ENCODE measurements at places on chromosomes 2 and 18.
A peak's percentile ranks its signal among the peaks of the same experiment; 100 is the strongest.

DNA sequence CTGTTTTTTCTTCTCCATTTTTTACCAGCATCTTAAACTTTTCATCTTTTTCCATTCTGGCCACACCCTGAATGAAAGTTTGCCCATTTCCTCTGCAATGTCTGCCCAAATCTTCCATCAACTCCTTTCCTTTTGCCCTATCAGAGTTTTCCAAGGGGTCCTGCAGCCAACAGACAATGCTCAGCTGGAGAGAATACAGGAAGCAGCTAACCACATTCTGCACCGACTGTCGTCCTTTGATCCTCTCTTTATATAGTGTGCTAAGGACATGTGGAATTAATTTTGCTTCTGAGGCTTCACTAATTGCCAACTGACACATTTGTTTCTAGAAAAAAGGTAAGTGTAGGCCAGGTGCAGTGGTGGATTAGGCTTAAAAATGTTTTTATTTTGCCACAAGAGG is 50.5 kb upstream of the DLX2 start:
- DNase-seq, result no peak

DNA sequence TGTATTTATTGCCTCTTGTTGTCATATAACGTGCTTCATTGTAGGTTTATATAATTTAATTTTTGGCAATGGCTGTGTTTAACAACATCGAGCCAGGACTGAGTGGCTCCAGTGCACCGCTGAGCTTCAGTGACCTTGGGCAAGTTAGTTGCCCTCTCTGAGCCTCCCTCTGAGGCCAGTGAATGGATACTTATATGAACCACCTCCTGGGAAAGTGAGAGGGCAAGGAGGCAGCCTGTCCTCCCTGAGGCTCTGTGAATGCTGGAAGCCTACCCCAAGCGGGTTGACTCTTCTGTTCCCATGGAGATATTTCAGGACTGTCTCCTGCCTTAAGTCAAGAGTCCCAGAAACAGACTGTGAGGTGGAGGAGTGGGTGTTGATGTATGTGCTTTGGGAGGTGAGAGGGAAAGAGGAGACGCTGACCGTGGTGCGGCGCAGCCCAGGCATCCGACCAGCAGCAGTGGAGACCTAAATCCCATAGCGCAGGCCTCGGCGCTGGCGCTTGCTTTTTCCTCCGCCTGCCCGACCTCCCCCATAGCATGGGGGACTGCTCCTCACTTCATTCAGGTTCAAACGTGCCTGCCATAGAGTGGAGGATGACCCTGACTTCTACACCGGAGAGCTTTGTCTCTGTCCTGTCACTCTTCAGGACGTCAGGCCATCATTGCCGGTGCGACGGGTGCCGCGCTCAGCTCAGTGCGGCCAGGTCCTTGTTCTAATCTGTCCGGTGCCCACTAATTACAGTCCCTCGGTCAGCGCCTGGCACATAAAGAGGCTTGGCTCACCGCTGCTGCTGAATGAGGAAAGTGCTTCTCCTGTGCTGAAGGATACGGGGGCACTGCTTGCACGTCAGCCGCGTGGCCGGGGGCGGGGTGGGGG is 167.3 kb upstream of the HS6ST1 start:
- no peak for DNase-seq

DNA sequence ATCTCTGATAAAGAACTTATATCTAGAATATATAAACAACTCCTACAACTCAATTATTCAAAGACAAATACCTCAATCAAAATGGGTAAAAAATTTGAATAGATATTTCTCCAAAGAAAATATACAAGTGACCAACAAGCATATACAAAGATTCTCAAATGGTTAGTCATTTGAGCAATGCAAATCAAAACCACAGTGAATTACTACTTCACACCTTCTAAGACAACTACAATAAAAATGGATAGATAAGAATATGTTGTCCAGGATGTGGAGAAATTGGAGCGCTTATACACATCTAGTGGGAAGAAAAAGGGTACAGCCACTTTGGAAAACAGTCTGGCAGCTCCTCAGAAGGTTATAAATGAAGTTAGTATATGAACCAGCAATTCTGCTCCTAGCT is 332.9 kb downstream of the TGIF1 start:
- DNase-seq, result no peak

DNA sequence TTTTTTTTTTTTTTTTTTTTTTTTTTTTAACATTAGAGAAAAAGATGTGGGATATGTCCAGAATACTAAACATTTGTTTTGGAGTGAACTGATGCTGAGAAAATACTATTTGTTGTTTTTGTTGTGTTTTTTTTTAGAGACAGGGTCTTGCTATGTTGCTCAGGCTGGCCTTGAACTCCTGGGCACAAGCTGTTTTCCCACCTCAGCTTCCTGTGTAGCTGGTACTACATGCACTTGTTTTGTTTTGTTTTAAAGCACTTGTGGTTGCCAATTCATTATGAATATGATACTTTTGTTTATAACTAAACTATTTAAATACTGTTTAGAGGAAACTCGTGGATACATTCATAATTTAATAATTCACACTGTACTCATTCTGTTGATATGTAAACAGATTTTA is 33.4 kb upstream of the DYSF start:
- no peak for DNase-seq

DNA sequence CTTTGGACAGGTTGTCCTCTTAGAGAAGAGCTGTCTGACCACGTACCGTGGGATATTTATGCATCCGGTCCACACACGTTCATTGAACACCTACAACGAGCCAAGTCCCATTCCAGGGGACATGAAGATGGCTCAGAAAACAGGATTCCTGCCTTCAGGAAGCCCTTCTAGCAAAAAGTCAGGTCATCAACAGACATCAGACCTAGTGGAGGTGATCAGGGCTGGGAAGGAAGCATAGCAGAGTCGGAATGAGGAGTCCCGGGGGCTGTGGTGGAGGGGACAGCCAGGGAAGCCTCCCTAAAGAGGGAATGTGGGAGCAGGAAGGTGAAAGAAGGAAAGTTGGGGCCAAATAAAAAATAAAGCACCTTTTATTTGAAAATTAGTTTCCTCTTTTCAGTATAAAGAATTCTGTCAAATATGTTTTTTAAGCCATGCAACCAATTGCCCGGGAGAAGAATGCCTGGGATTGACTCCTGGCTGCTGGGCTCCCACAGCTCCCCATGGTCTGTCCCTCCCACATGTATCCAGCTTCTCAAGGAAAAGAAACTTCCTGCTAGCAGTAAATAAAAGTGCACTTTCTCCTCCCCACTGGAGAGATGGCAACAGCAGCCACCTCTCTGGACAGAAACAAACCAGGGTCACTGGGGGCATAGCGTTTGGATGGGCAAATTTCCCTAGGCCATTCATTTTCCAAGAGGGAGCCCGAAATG is 144.8 kb downstream of the SMAD7 start:
- no peak for DNase-seq

- peak; percentile 16 for DNase-seq
Observed at GRCh38 chr2:177239932-177240630, 24.4 kb downstream of the NFE2L2 start.

GRCh38 chr2:195343540-195343939 is 313.5 kb upstream of the SLC39A10 start:
- no peak for DNase-seq

GRCh38 chr2:84969511-84970209 is 1.3 kb upstream of the KCMF1 start:
- DNase-seq, result no peak

DNA sequence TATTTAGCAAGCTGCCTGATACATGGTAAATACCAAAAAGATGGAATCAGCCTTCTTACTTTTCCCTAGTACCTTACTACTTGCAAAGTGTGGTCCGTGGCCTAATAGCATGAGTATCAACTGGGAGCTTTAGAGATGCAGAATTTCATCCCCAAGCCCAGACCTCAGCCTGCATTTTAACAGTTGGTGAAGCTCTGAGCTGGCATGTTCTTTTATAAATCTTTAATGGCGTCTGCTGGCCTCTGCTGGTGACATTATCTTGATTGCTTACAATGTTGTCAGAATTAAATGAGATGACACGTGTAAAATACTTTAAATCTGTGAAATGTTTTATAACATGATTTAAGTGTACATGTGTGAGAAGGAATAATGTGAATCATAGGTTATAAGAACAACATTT is 115.1 kb upstream of the NOSTRIN start:
- no peak for DNase-seq

GRCh38 chr2:139963863-139964355 is 1183.7 kb upstream of the NXPH2 start:
- no peak for DNase-seq

- no peak for DNase-seq
Observed at GRCh38 chr2:99850084-99850710, 292.2 kb downstream of the AFF3 start.

DNA sequence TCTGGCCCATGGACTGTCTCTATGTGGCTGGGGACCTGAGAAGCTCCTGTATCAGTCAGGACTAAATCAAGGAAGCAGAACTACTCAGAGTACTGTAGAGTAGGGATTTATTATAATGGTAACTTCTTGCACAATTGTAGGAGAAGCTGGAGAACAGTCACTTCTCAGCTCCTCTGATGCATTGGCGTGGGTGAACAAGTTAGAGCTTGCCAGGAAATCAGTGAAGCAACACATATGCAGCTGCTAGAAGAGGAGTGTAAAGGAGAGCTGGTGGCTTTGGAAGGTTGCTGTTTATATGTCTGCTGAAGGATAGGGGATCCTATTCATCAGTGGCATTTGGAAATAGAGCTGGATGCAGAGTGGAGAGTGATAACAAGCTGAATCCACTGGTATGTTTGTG is 215.5 kb upstream of the CWC22 start:
- DNase-seq, result no peak

GRCh38 chr2:227462462-227462951 is 9.4 kb upstream of the AGFG1 start:
- DNase-seq, result no peak

GRCh38 chr2:78644854-78645253 is 380.6 kb upstream of the REG3G start:
- DNase-seq, result no peak

- DNase-seq, result no peak
Observed at GRCh38 chr2:27808418-27808817, 36.9 kb downstream of the MRPL33 start.

DNA sequence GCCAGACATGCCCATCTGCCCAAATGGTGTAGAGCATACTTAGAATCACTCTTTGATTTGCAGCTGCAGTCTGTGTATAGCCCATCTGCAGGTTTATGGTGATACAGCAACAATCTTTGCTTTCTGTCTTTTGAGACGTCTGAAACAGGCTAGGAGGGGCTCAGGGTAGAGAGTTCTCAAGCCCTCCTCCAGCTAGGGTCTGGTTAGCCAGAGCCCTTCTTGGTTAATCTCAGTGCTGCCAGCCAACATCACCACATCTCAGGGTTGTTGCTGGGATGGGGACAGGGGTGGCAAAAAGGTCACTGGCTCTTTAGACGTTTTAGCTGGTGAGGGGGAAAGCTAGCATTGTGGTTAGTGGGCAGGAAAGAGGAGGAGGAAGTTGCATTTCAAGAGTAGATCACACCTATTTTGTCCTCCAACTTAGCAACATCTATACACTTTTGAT is 136.6 kb upstream of the ACAA2 start:
- no peak for DNase-seq

DNA sequence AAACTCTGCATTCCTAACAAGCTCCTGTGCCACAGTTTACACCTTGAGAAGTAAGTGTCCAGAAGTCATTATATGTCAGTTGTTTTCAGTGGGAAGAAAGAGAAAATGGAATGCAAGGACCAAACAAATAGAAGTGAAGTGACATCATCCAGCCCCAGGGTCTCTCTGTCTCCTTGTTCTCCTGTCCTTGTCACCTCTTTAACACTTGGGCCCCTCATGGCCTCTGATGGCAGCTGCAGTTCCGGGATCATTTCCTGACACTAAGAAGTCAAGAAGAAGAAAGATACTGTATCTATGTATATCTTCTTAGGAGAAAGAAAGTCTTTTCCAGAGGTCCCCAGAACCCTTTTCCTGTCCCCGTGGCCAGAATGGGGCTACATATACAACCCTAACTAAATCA is 2.8 kb upstream of the CFAP221 start:
- DNase-seq, result no peak

DNA sequence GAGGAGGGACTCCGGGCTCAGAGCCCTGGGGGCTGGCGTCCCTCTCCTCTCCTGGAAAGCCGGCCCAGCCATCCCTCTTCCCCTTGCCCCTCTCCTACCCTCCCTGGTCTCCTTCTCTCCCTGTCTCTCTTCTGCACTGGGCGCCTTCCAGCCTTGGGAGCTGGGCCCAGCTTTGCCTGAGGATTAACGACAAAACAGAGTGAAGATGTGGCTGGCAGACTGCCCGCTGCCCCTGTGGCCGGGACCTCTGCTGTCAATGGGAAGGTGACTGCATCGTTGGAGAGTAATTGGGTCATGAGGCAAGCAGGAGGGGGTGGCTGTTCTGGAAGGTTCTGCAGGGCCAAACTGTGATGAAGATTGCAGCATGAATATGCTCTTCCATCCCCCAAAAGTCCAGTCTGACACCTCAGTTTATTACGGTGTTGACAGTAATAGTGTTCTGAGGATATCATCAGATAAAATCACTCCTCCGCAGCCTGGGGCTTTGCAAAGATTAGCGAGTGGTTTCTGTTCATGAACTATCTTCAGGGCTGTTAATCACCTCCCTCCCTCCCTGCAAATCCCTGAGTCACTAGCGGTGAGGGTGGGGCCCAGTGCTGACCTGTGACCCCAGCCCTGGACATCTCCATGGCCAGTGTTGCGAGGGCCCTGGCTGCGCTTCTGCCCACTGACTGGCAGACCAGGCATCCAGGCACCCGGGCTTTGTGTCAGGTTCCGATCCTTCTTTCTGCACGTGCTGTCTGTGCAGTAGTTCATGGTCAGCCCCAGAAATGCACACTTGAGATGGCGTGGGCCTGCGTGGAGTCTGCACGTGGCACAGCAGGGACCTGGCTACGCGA is 23.0 kb downstream of the RTP5 start:
- DNase-seq, result no peak

GRCh38 chr2:26681656-26682055 is 10.9 kb upstream of the KCNK3 start:
- DNase-seq, result no peak

DNA sequence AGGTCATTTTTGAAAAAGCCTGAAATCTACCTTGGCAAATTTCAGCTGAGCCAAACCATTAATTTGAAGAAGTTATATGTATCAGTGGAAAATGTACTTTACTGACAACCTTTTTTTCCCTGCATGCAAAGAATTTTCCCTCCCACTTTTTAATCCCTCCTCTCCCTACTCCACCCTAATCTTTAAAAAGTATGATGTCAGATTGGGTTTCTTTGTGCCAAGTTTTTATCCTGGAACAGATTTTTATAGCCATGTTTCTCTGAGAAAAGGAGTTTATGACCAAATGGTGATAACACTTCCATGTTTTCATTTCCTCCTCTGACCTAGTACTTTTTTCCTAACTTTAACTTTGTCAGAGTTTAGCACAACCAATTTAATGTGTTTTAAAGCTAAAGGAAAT is 250.3 kb upstream of the FOSL2 start:
- no peak for DNase-seq

DNA sequence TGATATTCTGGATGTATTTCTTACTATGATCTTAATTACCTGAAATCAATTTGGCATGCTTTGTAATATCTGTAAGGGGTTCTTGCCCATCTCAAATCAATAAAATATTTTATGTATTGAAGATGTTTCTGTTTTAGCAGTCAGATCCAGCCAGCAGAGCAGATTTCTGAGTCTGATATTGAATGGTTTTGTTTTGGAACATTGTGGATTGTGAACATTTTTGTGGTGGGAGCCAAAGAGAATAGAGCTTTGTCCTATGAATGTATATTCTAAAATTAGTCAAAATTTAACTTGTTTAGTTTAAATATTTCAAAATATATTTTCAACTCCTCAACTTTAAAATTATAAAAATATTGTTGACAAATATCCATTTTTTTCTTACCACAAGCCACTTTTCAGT is 197.0 kb downstream of the UBE2E3 start:
- DNase-seq, result no peak

Data from occipital lobe (tissue), 3 donors.